HFFc6 (cell line): ENCODE measurements at places on chromosomes 6 and 20.

DNA sequence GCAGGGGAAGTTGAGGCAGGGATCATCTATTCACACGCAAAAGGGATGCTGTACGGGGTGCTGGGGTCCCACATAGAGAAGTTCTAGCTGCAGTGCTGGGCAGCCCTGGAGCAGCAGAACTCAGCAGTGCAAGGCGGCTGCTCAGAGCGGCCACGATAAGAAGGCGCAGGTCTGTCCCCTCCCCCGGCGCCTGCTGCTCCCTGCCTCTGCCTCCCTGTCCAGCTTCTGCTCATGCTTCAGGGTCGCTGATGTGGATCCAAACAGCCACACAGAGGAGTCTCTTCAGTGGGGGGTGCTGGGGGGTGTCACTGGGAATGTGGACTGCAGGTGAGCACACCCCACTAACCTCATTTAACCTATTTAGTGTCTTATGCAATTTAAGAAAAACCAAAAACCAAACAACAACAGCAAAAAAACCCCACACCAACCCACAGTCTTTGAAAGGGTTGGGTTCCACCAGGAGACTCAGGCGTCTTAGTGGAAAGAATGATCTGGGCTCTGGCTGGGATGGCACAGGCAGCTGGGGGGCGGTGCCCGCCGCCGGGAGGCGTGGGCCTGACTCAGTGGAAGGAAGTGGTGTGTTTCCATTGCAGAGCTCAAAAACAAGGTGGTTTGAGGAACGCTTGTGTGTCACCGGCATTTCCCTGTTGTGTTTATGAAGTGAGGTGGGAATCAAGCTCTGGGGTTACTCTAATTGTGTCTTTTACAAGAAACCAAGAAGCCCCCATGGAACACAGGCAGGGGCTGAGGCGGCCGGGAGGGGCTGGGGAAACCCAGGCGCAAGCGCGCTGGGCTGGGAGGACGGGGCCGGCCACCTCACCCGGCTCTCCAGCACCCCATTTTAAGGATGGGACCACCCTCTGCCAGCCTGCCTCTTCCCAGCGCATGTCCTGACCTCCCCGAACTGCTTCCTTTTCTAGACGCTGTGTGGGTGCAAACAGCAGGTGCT is 55.1 kb downstream of the IRF4 start:
- no peak for DNase-seq

GRCh38 chr20:47334022-47334551 is 22.4 kb downstream of the ZMYND8 start:
- peak; percentile 97 for DNase-seq

DNA sequence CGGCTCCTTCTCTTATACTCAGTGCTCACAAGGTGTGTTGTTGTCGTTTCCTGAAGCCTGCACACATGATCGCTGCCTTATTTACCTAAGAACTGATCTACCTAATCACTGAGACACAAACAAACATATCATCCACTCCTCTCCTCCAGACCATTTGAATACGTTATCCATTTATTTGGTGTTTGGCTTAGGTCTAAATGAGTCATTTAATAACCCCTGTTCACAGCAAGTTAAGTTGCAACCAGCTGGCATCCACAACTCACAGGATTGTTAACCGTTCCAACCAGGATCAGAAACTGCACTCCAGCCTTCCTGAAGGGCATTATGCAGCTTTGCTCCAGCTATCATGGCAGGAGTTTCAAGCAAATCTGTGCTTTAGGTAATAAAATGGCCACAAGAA is 511.1 kb upstream of the MAP3K7 start:
- DNase-seq: no peak

- no peak for DNase-seq
These were observed 27.6 kb upstream of the RPN2 start for GRCh38 chr20:37151529-37151928.

- no peak for DNase-seq
These were observed 220.7 kb upstream of the DEFB112 start for GRCh38 chr6:50270415-50270814.

- no peak for DNase-seq
These were observed 250.1 kb downstream of the TBX18 start for GRCh38 chr6:84514089-84514971.

GRCh38 chr6:49255335-49255734 is 207.7 kb downstream of the MMUT start:
- no peak for DNase-seq

GRCh38 chr6:72716916-72717315 is 95.1 kb downstream of the KCNQ5 start:
- DNase-seq: no peak

DNA sequence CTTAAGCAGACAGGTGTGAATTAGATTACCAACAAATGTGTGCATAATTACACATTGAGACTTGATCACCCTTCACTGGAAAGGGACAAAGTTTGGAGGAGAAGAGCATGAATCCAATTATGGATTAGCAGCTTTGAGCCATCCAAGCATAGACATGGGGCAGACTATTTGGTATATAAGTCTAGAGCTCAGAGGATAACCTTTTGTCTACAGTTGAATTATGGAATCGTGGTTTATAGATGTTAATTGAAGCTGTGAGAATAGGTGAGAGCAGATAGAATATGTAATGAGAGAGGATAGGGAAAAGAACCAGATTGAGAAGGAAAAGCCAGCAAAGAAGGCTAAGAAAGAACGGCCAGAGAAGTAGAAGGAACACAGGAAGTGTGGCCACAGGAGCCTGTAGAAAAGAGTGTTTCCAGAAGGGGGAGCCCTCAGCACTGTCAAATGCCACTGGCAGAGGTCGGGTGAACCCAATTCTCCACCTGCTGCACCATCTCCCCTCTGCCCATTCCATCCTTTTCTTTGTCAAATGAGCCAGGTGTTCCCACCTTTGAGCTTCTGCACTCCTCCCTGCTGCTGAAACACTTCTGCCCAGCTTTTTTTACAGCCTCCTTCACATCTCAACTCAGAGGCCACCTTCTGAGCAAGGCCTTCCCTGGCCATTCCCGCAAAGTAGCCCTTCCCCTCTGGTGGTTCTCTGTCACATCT is 7.3 kb downstream of the DNTTIP1 start:
- DNase-seq: peak; percentile 16

GRCh38 chr20:49660912-49661311 is 52.8 kb downstream of the B4GALT5 start:
- no peak for DNase-seq

DNA sequence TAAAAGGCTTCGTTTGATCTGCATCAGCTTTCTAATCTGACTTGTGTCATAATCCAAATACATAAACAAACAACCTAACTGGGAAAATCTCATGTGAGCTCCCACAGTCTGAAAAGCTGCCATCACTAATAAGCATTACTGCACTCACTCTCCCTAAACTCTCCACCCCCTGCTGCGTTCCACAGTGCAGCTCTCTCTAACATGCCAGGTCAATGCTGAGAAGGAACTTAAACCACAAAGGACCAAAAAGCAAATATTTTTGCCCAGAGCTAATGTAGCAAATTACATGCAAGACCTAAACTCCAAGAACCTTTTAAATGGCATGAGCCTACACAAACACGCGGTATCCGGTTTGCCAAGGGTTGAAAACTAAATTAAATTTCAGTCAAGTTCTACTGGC is 542.3 kb upstream of the JARID2 start:
- no peak for DNase-seq

DNA sequence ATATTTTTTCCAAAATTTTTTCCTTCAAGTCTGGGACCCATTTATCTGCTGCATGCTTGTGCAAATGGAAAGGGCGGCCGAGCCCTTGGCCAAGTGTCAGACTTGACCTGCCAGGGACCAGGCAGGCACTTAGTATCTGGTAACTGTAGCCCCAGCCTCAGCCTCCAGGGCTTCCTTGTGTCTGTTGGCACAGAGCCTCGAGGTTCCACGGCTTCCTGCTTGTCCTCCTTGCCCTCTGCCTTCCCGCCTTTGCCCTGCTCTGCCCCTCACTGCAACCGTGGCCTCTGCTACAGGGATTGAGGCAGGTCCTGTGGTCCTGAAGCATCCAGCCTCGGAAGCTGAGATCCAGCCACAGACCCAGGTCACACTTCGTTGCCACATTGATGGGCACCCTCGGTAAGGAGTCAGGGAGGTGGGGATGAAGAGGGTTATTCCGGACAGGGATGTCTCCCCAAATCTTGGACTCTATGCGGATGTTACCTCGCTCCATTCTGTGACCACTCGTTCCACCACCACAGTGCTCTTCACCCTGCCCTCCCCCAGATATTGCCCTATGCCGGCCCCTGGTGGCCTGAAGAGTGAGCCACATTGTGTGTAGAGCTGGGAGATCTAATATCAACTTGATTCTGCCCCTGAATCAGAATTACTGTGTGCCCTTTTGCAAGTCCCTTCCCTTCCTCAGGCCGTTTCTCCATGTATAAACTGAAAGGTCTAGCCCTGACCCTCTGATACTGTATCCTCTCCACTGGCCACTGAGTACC is 41.5 kb upstream of the SRF start:
- no peak for DNase-seq

- no peak for DNase-seq
These were observed 1.9 kb upstream of the ZBTB9 start for GRCh38 chr6:33452496-33452895.

DNA sequence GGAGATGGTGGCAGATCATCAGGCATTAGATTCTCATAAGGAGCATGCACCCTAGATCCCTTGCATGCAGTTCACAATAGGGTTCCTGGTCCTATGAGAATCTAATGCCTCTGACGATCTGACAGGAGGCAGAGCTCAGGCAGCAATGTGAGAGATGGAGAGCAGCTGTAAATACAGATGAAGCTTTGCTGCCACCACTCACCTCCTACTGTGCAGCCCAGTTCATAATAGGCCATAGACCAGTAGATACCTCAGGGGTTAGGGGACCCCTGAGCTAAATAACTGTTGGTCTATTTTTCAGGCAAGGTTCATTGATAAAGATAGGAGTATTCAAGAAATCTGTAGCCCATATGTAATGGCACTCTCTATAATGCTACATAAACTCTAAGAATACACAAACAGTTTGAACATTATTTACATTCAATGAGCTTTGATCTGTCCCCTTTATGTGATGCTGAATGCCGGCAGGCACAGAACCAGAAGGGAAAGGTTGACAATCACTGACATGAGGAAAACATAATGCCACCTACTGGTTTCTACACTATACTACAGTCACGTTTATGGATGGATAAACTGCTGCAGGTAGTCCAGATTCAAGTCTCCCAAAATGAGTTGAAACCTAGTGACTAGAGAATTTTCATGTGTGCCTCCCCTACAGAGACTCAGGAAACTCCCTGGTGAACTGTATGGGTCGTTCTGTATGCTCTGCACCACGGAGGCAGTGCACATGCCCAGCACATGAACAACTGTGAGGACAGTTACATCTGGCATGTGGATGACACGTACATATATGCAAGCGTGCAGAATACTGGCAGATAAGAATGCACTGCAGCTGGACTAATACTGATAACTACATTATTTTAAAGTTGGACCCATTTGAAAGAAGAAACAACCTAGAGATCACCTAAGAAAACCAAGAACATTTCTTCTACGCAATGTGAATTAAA is 72.0 kb downstream of the DST start:
- peak; percentile 21 for DNase-seq

GRCh38 chr6:164322533-164322932 is 908.0 kb downstream of the QKI start:
- no peak for DNase-seq

- peak; percentile 77 for DNase-seq
These were observed 124.6 kb upstream of the CDH4 start for GRCh38 chr20:61127311-61128039.

DNA sequence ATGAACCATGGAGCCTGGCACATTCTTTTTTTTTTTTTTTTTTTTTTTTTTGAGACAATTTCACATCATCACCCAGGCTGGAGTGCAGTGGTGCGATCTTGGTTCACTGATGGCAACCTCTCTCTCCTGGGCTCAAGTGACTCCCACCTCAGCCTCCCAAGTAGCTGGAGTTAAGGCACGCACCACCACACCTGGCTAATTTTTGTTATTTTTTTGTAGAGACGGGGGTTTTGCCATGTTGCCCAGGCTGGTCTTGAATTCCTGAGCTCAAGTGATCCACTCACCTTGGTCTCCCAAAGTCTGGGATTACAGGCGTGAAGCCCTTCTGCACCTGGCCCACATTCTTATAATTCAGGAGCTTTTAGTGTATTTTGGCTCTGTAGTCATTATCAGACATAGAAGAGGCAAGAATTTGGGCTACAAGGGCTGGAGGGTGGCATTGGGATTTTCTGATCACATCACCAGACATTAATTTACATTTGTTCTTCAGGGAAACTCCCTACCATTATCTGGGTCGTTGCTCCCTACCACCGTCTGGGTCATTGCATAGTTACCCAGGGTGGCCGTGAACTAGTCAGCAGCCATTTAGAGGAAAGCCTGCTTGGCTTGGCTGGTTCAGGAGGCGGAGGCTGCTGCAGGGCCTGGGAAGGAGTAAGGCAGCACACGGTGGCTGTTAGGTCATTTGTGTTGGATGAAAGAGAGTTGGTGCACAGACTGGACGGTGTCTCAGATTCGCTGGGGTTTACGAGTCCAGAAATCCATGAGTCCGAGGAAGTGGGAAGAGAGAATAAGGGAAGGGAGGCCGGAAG is 17.6 kb downstream of the ARID1B start:
- no peak for DNase-seq

DNA sequence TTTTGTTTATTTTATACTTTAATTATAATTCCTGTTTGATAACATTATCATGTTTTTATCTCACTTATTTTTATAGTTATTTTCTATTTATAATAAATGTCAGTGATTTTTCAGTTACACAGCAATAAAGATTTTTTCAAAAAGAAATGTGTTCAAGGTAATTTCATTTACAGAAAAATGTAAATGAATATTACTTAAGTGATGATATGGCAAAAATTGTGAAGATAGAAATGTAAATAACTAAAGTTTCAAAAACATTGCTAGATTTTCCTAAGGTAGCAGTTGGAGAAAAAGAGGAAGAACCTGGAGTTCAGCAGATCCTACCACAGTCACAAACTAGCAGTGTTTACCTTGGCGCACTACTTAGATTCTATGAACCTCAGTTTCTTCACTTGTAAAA is 202.6 kb downstream of the RFPL4B start:
- no peak for DNase-seq

GRCh38 chr6:39806278-39806677 is 14.1 kb downstream of the DAAM2 start:
- peak; percentile 6 for DNase-seq

GRCh38 chr6:96246563-96246962 is 230.8 kb downstream of the FUT9 start:
- no peak for DNase-seq

DNA sequence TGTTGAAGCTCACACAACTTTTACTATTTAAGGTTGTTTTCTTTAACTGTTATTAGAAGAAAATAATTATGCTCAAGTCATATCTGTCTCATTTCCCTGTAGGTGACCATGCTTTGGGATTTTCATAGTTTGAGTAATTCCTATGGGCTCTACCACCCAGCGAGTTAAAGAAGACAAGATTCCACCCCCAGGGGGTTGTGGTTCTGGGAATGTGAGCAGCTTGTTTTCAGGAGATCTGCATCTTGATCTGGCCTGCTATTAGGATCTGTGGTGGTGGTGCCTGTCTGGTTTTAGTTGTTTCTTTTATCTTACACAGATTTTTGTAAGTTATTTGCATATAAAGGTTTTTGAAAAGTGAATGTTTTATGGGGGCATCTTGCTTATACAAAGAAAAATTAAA is 20.2 kb upstream of the REV3L start:
- peak; percentile 33 for DNase-seq

- no peak for DNase-seq
These were observed 2.4 kb downstream of the CST8 start for GRCh38 chr20:23493172-23493772.

- DNase-seq: no peak
These were observed 53.5 kb downstream of the PXDC1 start for GRCh38 chr6:3698021-3698420.
